ENCODE measurements at places on chromosomes 11 and 22.

DNA sequence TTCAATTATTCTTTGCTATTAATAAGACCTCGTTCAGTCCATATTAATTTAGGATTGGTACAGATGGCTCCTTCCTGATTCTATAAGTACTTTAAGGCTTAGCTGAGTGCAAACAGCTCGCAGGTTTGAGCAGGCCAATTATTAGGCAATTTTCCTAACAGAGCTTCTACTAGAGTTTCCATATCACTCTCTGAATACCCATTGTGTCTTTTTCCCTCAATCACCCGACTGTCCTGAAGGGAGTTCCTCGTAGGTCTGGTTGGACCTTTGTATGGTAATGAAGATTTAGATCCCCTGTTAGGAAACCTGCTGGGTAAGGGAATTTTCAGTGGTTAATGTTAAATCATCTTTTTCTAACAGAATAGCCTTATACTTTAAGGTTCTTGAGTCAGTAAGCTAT lies 61.1 kb downstream of the ARHGAP42 start:
- no peak for DNase-seq

DNA sequence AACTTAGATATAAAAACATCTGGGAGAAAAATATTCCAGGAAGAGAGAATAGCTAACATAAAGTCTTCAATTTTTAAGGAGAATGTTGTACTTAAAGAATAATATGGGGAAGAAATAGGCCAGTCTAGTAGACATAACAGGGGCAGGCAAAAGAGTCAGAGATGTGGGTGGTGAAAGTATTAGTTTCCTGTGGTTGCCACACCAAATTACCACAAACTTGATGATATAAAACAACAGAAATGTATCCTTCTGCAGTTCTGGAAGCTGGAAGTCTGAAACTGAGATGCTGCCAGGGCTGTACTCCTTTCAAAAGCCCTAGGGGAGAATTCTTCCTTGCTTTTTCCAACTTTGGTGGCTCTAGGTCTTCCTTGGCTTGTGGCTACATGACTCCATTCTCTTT lies 1309.7 kb downstream of the LRRC4C start:
- DNase-seq: no peak

DNA sequence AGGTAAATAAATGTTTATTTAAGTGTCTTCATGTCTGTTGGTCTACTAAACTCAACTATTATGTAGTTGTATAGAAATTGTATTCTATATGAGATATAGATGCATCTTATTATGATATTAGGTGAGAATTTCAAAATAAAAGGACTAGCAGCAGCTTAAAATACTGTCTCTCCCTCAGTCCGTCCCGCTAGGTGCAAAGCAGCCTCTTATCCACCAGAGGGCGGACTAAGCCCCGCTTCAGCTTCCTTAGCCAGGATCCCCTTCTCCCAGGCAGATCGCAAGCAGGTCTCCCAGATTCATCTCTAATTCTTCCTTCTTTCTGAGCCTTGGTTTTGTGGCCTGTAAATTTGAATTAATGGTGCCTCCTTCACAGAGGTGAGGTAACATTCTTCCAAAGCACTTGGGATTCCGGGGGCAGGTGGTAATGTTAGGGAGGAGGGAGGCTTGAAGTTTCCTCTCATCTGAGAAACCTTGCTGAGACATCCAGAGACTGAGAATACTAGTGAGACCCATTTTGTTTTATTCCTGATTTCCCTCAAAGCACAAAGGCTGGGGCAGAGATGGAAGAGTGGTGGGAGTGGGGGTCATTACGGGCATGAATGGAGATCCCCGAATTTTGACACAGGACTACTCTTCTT lies 13.5 kb upstream of the INSC start:
- peak; percentile 21 for DNase-seq

DNA sequence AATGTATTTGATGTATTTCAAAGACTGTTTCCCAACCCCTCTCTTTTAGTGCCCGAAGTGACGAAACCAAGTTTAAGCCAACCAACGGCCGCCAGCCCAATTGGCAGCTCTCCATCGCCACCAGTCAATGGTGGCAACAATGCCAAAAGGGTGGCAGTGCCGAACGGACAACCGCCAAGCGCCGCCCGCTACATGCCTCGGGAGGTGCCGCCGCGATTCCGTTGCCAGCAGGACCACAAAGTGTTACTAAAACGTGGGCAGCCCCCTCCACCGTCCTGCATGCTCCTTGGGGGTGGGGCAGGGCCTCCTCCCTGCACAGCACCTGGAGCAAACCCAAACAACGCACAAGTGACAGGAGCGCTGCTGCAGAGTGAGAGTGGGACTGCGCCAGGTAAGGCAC lies 84.1 kb downstream of the TNRC6B start:
- no peak for DNase-seq

- no peak for DNase-seq
These were observed 113.8 kb upstream of the SLC5A12 start for GRCh38 chr11:26835611-26836010.

DNA sequence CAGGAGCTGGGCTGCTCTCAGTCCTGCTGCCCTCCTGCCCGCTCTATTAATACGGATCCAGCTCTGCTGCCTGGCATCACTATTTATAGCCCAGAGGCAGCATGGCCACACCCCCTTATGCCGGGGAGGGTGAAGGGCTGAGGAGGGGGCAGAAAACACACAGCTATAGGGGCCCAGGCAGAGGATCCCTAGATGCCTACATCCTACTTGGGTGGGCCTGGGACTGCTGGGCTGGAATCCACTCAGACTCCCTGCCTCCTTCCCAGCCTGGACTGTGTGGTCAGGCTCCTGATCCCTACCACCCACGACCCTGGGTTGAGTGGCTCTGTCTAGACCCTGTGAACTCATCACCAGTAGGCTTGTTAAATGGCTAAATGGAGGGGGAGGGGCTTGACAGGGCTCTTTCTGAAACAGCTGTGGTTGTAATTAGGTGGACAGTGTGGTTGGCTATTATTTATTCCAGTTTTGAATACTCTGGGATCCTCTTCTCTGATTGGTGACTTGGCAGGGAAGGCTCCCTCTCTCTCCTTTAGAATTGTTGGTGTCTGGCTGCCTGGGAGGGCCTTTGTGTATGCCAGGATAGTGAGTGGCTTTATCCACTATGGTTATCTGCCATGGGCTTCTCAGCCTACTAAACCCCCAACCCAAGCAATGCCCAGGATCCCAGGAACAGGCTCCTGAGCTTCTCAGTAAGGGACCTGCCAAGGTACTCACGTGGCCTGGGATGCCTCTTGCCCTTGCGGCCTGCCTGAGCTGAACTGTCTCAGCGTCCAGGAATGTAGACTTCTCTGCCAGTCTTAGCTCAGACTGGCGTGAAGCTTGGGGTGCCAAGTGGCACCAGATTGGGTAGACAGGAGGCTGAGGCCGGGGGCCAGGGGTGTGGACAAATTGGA lies 15.2 kb downstream of the PHLDB1 start:
- DNase-seq: no peak

DNA sequence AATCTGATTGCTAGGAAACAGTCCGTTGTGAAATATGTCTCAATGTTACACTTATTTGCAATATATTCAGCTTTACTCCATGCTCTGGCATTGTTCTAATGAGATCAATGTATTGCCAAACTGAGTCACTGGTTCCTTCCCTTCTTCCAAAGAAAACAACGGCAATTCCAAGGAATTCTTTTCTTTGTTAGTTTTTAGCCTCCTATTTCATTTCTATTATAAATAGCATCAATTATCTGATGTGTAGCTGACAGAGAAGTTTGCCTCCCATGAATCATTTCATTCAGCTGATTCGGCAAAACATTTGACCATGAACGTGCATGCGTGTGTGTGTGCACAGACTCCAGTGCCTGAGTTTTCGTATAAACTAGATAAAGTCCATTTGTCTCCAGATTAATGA lies 346.8 kb downstream of the ETS1 start:
- no peak for DNase-seq

Data from KG1 (cell line).